ENCODE measurements at places on chromosomes 5 and 9. TPM values are rescaled to one million over a fixed set of nuclear protein-coding genes. Genes with fewer than 3 reads are reported as not detected.
A peak's percentile ranks its signal among the peaks of the same experiment; 100 is the strongest.

Gene CCDC183
- total RNA-seq: not detected

Gene PPP2R2B
- total RNA-seq: 0.19 TPM

Gene PCDHB2
- total RNA-seq: not detected

Gene ORM2
- total RNA-seq: not detected

Gene SLCO6A1
- not detected for total RNA-seq

Gene IRX2
- total RNA-seq: not detected

Gene SPINK13
- not detected for total RNA-seq

Gene SFXN1
- 506 TPM for total RNA-seq

Gene MOB3B
- total RNA-seq: 1.3 TPM

Gene DMRT2
- total RNA-seq: not detected

Gene PIP5KL1
- total RNA-seq: 3.2 TPM

Gene CARTPT
- total RNA-seq: not detected

Gene SHISAL2B
- total RNA-seq: not detected

Gene HTR1A
- not detected for total RNA-seq

Gene PCDHB5
- total RNA-seq: not detected

Gene FAM151B
- total RNA-seq: 0.30 TPM

Gene SLC36A2
- not detected for total RNA-seq

Gene TNFSF15
- 2.4 TPM for total RNA-seq

Gene CENPK
- 71.1 TPM for total RNA-seq

- DNase-seq: no peak
These were observed 10.2 kb downstream of the SARDH start for GRCh38 chr9:133727876-133728441.

DNA sequence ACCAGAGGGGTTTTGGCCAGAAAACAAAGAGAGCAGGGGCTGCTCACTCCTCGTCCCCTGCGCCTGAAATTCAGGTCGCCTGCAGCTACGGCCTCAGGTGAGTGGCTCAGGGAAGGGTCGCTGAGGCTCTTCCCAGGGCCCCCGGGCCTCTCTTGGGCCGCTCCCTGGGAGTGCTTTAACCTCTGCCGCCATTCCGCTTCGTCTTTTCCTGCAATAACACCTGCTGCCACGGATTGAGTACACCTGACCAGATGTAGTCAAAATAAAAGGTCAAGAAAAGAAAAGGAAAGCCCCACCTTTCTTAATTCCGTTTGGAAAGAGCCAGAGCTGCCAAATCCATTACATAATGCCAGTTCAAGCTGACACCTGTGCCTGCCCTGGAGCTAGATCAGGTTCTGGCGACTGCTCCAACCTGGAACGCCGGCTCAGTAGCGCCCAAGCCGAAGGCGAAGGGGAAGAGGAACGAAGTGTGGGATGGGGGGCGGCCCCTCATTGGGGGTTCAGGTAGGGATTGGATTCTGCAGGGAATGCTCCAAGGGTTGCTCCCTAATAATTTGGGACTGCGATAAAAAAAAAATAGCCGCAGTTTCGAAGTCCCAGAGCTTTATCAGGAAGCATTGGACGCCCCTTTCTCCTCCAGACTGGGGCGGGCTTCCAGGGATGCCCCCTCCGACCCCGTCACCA is 193.9 kb downstream of the MEF2C start:
- DNase-seq: no peak

GRCh38 chr5:158978061-158978460 is 121.7 kb downstream of the EBF1 start:
- DNase-seq: no peak

DNA sequence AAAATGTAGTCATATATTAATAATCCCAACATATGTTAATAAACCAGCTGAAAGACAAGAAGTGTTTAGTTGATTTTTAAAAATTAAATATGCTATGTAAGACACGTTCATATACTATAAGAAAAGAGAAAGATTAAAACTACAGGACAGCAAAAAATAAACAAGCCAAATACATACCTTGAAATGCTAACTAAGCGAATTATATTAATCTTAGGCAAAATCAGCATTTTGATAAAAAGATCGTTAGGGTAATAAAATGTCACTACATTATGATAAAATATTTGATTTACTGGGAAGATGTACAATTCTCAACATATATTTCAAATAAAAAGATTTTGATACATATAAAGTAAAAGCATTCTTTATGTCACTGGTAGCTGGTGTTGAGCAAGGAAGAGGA is 938.3 kb downstream of the PTPRD start:
- DNase-seq: no peak

GRCh38 chr9:130050462-130050861 is 3.2 kb upstream of the GPR107 start:
- DNase-seq: no peak

DNA sequence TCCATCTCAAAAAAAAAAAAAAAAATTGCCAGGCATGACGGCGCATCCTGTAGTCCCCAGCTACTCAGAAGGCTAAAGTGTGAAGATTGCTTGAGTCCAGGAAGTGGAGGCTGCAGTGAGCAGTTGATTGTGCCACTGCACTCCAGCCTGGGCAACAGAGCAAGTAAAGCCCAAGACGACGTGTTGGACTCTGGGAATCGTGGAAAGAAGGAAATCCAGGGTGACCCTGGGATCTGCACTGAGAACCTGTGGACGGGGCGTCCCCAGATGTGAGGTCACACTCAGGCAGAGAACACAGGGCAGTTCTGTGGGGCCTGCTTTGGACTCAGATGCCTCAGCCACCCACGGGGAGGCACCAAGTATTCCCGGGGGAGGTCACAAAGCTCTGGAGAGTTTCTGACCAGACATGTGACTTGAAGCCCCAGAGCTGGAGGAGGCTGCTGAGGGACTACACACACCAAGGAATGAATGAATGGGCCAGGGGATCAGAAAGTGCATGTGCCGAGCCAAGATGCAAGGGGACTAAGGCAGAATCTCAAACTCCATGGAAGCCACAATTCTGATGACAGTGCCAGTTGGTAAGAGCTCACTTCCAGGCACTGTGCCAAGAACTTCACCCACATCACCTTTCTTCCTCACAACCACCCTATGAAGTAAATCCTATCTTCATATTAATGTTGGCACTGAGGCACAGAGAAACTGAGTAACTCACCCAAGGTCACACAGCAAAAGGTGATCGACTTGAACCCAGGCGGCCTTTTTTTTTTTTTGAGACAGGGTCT is 12.9 kb downstream of the DYNC2I2 start:
- DNase-seq: no peak

- peak; percentile 76 for DNase-seq
These were observed 544 bp upstream of the ERCC6L2 start for GRCh38 chr9:95874989-95875304.

DNA sequence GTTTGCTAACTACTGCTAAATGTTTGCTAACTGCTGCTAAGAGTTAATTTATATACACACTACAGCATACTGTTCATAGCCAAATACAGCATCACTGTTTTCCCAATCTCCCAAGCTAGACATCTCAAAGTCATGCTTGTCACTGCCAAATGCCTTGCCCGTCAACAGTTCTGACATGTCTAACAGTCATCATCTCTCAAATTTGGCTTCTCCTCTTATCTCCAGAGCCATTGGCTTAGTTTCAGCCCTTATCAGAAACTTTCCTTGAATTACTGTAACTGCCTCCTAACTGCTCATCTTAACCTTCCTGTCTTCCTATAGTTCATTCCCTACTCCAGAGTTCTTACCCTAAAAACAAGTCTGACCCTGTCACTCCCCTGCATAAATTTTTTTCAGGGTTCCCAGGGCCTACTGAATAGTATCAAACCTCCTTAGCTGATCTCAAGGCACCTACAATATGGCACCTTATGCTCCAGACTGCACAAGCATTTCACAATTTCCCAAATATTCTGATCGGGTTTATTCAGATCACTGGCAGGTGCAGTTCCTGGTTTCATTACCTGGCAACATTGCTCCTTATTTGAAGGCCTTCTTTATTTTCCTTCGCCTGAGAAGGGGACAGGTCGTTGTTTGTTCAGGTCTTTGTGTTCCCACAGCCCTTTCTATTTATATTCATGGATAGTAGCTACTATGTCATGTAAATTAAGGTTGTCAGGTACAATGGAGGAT is 55.9 kb upstream of the ANKRD55 start:
- no peak for DNase-seq

GRCh38 chr5:54243483-54244080 is 66.8 kb downstream of the ARL15 start:
- DNase-seq: peak; percentile 5

GRCh38 chr9:10586407-10586806 is 26.4 kb downstream of the PTPRD start:
- DNase-seq: no peak

DNA sequence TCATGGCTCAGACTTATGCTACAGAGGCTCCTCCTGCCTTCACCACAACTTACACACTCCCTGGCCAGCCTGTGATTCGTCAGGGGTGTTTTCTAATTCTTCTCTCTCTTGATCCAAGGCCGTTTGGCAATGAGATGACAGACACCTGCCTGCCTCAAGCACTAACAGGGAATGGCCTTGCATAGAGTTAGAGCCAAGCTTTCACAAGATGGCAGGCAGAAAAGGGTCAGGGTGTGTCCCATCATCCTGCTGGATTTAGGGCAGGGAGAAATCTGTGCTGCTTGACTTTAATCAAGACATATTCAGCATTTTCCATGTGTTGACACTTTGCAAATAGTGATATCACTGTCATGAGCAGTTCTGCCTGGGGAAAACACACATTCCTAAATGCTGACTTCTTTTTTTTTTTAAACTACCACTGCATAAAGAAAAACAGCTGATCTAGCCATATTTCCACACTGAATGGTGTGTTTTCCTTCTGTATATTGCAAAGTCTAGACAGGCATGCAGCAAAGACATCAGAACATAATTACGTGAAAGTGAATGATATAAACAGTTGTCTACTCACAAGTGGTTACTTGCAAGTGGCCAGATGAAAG is 95.0 kb upstream of the SLC25A48 start:
- no peak for DNase-seq

DNA sequence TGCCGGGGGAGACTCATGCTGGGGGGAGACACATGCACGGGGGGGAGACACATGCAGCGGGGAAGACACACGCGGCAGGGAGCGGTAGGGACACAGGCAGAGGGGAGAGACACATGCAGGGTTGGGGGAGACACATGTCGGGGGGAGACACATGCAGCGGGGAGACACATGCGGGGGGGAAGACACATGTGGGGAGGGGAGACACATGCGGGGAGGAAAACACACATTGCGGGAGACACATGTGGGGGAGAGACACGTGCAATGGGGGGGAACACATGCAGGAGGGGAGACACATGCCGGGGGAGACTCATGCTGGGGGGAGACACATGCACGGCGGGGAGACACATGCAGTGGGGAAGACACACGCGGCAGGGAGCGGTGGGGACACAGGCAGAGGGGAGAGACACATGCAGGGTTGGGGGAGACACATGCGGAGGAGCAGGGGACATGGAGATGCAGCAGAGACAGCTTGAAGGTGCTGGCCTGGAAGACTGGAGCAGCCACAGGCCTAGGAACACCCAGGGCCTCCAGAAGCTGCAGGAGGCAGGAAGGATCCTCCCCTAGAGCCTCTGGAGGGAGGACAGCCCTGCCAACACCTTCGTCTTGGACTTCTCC is 20.3 kb upstream of the OLFM1 start:
- no peak for DNase-seq

DNA sequence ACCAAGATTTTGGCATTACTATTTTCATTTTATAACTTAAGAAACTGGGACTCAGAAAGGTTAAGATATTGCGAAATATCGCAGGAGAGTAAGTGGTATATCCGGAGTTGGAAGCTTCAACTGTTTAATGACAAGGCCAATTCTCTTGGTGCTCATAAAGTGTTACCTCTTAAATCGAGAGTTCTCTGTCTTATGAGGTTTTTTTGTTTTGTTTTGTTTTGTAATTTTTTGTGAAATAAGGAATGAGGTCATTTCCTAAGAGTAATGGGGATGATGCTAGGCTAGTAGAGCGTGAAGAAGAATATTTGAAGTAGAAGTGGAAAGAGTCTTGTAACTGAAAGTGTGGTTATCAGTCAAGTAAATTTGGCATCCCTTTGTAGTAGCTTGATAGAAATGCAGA is 183.2 kb upstream of the DAB2 start:
- DNase-seq: no peak

DNA sequence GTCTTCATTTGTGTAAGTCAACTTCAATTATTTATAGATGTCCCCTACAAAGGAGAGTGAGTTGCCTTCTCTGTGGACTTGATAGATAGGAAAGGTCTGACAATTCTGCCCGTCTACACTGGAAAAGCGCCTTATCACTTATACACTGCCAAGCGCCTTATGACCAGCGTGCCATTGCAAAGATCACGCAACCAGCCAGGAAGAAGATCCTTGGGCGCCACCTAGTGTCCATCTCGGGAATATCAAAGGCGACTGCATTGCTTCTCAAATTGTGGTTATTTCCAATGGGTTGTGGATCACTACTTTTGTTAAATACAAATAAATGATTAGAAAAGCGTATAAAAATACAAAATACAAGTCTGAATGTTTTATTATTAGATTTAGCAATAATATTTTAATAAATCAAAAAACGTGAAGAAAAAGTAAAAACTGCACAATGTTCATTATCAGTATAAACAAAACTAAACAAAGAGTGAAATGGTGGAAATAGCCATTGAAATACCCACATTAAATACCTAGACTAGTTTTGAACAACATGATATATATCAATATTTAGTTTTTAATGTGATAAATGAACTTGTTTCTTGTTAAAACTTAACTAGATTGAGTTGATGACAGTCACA is 27.8 kb downstream of the SUB1 start:
- peak; percentile 73 for DNase-seq

- no peak for DNase-seq
These were observed 1144.9 kb upstream of the C9orf72 start for GRCh38 chr9:28718226-28718625.

GRCh38 chr9:128408963-128409431 is 11.7 kb upstream of the CERCAM start:
- no peak for DNase-seq

- no peak for DNase-seq
These were observed 151.1 kb downstream of the LRRC70 start for GRCh38 chr5:62729675-62730074.

GRCh38 chr5:176606875-176607274 is 3.1 kb downstream of the GPRIN1 start:
- no peak for DNase-seq

GRCh38 chr5:91328743-91329142 is 54.4 kb downstream of the ARRDC3 start:
- DNase-seq: no peak

GRCh38 chr5:161305601-161306000 is 240.9 kb downstream of the GABRB2 start:
- no peak for DNase-seq

DNA sequence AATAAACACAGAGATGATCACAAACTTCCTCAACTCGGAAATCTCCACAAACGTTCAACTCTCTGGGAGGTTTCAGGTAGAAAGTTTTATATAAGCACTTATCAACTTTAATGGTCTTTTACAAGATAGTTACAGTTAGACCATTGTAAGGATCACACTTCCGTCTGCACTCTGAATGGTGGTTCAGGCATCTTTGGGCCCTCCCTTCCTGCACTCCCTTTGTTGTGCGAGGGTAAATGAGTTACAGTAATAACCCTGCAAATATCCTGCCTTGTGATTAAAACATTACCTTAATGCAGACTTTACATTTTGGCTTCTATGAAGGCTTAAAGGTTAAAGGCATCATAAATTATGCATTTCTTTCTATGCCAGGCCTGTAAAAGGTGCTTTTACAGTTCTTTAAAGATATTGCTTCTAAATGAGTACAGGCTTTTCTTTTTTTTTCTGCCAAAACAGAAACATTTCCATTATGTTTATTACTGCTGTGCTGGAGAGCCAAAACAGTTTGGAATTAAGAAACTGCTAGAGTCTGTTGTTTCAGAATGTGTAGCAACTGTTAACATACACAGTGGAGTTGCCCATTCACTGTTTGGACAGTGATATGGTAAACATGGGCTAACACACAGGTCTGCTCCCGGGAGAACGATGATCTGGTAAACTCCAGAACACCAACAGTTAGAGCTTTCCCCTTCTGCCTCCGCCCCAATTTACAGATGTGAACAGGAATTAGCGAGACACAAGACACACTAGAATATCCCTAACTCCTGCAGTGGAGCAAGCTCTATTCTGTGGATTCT is 1.1 kb downstream of the PRUNE2 start:
- DNase-seq: no peak
